ENCODE measurements at places on chromosomes 12 and 14. TPM values are rescaled to one million over a fixed set of nuclear protein-coding genes. Genes with fewer than 3 reads are reported as not detected.

DNA sequence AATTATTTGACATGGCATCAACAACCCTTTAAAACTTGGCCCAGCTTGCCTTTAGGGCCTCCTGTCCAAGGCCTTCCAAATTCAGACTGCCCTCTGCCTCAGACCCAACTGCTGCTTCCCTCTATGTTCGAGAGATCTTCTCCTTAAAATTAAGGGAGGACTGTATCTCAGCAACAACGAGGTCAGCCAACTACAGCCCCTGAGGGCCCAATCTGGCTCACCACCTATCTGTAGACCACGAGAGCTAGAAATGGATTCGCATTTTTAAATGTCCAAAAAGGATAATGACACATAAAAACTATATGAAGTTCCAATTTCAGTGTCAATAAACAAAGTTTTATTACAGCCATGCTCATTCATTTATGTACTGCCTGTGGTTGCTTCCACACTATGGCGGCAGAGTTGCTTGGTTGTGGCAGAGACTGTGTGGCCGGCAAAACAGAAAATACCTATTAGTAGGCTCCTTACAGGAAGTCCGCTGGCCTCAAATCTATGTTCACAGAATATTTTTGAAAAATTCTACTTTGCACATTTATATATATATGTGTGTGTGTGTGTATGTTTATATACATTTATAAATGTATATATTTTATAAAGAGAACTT is 1026.9 kb downstream of the BCL11B start:
- DNase-seq: no peak

The TAS2R14 gene
- 1.8 TPM for total RNA-seq

DNA sequence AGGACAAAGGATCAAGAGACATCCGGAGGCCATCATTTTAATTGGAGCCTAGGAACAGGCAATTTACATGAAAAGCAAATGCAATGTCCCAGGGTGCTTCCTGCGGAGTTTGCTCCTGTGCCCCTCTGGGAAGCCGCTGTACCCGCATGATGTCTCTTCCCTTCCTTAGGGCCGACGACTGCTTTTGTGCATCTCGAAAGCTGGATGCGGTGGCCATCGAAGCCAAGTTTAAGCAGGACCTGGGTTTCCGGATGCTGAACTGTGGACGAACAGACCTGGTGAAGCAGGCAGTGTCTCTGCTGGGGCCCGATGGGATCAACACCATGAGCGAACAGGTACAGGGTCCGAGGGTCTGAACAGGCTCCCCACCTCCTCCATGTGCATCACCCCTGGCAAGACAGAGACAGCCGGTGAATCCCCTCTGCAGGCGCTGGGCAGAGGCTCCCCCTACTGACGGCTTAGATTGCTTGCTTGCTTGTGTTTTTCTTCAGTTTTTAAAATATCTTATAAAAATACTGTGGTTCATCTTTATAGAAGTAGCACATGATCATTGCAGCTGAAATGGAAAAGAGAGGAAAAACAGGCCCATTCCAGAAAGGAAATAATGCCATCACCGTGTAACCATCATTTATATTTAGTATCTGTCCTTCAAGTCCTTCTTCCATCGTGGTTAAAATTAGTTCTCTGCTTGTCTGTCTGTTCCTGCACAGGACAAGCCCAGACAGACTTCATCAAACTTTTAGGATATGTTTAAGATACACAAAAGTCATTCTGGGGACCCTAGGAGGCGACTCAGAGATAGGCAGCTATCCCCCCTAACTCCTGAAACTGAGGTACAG is 75.4 kb upstream of the PWP1 start:
- DNase-seq: no peak

DNA sequence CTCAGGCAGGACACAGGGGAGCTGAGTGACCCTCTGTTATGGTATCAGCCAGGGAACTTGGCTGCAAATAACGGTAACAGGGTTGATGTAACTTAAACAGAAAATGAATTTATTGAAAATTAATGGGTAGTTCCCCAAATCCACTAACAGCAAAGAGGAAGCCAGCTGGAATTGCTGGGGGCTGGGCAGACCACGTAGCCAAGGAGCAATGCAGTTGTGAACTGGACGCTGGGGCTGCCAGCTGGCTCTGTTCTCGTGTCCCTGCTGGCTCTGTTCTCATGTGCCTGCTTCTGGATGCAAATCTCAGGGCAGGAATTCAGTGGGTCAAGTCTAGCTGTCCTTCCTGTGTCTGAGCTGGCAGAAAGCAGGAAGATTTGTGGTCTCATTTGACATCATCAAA is 1383.3 kb upstream of the TMEM132C start:
- no peak for DNase-seq

- no peak for DNase-seq
Observed at GRCh38 chr14:59890676-59891075, 20.1 kb upstream of the RTN1 start.

The TMED10 gene
- total RNA-seq: 26.6 TPM

GRCh38 chr12:632102-632696 is 31.0 kb downstream of the NINJ2 start:
- DNase-seq: peak; percentile 76

The CARMIL3 gene
- total RNA-seq: not detected

DNA sequence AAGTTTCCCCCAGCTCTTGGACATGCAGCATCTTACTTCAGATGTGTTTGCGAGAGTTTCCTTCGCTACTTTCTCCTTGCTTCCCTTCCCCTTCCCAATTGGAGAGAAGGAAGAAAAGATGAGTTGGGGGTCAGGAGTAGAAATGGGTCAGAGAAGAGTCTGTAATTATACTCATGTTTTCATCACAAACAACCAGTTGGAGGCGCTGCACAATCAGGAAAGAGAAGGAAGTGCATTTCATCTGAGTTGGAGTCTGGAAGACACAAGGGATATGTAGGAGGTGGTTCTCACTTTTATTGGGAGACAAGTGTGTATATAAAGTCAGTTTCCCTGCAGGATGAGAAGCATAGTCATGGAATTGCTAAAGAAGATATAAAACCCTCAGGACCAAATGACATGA is 31.3 kb upstream of the VSX2 start:
- DNase-seq: no peak

The FBXW8 gene
- 9.4 TPM for total RNA-seq

DNA sequence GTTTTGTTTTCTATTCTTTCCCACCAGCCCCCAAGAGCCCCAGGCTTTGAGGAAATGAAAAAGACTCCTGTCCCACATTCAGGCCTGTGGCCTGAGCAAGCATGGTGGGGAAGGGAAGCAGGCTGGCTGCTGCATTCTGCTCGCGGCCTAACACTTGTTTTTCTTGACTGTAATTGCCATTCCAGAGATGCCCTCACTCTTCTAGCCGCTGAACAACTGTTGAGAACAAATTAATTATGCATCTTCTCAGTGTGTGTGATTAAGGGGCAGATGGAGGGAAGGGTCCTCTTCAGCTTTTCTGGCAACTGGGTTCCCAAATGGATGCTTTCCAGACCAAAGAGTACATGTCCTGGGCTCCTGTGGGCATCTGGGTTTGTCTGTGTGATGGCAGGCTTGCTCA is 43.3 kb downstream of the ADCK1 start:
- DNase-seq: no peak

The GPRC5D gene
- total RNA-seq: not detected

The LTBR gene
- 27.5 TPM for total RNA-seq

DNA sequence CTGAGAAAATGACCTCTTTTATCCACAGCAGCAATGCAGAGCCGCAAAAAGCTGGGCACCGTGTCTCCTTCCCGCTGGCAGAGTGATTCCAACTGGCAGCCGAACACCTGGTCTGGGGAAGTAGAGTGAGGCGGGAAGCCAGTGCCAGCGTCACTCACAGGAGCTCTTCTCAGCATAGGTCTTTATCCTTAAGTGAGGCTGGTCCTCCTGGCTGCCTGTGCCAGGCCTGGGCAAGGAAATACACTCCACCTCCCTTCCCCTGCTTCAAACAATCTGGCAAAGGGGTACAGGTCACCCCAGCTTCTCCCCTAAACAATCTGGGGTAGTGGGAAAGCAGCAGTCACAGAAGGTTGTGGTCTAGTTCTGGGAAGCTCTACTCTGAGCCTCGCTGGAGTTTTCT is 4.8 kb downstream of the ARHGAP9 start:
- DNase-seq: no peak

- peak; percentile 80 for DNase-seq
Observed at GRCh38 chr14:26765768-26766520, 168.1 kb upstream of the NOVA1 start.

The TGM1 gene
- 4.7 TPM for total RNA-seq

DNA sequence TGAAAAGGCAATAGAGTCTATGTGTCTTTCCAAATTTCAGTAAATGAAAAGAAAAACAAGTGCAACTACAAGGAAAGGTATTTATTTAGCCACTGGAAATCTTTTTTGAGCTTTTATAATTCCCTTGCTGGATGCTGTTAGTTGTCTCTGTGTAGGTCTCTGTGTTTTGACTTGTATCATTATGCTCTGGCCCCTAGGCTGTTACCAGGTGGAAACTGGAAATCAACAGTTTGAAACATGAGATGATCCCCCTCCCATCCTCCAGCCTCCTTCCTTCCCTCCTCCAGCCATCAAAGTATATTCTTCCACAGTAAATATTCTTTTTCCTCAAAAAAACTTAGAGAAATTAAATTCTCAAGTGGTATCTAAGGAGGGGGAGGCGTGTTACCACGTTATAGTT is 934 bp upstream of the DCN start:
- no peak for DNase-seq

GRCh38 chr14:77782202-77782601 is 17.7 kb upstream of the ADCK1 start:
- no peak for DNase-seq

GRCh38 chr14:92039063-92039718 is 668 bp downstream of the TRIP11 start:
- DNase-seq: peak; percentile 91

The CNTN1 gene
- 39.1 TPM for total RNA-seq

DNA sequence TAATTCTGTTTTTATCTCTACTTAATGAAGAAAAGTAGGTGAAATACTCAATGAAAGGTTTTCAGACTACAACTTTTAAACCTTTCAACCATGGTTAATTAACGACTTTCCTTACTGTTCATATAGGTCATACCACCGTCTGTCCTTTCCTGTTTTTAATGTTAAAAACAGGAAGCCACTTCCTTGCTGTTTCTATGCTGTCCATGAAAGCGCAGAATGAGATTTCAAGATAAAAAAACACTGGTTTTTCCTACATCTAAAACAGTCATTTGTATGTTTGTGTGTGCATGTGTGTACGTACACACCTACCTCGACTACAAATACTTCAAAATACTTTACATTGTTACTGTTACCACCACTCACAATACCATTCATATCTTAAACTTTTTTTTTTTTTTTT is 27.3 kb downstream of the SPTLC2 start:
- no peak for DNase-seq

DNA sequence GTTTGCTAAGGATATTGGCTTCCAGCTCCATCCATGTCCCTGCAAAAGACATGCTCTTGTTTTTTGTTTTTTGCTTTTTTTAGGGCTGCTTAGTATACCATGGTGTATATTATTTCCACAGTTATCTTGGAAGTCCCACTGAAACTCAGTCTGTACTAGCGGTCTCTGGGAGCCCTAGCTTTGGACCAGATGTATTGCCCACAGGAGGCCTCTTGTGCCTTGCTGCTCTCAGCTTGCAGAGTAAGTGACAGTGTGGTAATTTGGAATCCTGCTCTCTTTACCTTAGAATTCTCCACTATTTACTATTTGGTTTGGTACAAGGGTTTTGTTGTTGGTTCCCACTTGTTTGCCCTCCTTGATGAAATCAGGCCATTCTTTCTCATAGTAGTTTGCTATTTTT is 1022.9 kb downstream of the LRFN5 start:
- no peak for DNase-seq

The HOXC9 gene
- not detected for total RNA-seq

- no peak for DNase-seq
Observed at GRCh38 chr14:73997108-73997943, 21.8 kb downstream of the ENTPD5 start.

The GARIN6 gene
- total RNA-seq: not detected

The EPYC gene
- total RNA-seq: not detected

DNA sequence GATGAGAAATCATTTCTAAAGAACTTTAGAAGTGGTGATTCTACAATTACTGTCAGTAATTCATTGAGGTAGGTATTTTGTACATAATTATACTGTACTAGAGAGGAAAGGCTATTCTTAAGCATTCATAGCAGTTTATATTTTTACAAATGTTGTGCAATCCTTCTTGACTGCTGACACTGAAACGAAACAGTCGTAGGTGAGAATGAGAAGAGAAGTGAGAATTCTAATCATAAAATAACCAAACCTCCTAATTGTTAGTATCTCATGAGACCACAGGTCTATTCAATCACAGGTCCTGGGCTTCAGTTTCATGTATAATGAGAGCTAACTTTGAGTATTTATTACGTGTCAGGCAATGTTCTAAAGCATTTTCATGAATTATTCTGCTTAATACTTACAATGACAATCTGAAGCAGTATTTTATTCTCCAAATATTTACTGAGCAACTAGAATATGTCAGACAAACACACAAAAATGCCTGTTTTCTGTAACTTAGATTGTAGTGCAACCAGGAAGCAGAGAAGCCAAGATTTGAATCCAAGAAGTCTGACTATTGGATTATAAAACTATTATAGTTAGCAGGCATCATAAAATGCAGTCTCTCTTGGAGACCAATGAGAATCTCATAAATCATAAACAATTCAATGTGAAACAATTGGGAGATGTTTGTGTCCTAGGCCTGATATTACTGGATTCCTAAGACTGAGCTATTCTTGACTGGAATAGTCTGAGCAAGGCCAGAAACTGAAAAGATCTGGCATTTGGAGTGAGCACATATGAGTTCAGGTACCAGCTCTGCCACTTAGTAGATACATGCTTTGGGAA is 24.3 kb downstream of the RERG start:
- no peak for DNase-seq

The PPM1H gene
- total RNA-seq: 12.5 TPM

The SLC25A47 gene
- not detected for total RNA-seq

The EXOC3L4 gene
- total RNA-seq: 82.8 TPM

GRCh38 chr14:70665448-70666360 is 24.0 kb downstream of the TTC9 start:
- peak; percentile 91 for DNase-seq

DNA sequence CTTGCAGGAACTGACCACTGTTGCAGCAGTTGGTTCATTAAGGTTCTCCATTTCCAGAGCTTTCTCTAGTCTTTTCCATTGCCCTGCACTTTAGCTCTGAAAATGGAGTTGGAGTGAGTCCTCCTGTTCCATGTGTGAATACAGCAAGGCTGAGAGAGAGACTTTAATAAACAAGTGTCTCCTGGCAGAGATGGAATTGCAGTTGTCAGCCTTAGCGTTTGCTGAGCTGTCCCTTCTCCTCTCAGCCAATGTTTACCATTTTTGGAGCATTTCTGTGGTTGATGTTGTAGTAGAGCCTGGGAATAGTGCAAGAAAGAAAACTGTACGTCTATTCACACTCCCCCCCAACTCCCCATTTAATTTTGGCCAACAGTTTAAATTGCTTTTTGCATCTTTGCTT is 7.5 kb upstream of the MANSC4 start:
- no peak for DNase-seq

The SOAT2 gene
- not detected for total RNA-seq

- no peak for DNase-seq
Observed at GRCh38 chr14:68711561-68712309, 81.1 kb downstream of the ZFP36L1 start.

The DNAJC22 gene
- 3.1 TPM for total RNA-seq
